Right cardiac atrium (tissue), 5 donors: ENCODE measurements at places on chromosomes 12 and 14.

GRCh38 chr14:53946404-53947093 is 10.1 kb downstream of the BMP4 start:
- no peak for DNase-seq

DNA sequence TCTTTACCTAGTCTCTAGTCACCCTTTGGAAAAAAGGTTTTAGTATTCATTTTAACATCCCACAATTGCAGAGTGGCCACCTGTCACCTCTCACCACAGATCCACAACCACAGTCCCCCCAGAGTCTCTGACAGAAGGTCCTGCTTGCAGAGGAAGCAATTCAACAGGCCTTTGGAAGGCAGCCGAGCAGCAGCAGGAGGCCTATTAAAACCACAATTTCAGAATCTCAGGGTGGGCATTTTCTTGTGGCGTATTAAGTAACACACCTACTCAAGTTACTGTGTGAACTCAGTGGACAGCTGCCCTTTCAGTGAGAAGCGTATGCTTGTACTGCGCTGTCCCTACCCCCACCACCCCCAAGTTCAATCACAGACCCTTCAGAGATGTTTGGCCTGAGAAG is 234.0 kb upstream of the HMGA2 start:
- no peak for DNase-seq

DNA sequence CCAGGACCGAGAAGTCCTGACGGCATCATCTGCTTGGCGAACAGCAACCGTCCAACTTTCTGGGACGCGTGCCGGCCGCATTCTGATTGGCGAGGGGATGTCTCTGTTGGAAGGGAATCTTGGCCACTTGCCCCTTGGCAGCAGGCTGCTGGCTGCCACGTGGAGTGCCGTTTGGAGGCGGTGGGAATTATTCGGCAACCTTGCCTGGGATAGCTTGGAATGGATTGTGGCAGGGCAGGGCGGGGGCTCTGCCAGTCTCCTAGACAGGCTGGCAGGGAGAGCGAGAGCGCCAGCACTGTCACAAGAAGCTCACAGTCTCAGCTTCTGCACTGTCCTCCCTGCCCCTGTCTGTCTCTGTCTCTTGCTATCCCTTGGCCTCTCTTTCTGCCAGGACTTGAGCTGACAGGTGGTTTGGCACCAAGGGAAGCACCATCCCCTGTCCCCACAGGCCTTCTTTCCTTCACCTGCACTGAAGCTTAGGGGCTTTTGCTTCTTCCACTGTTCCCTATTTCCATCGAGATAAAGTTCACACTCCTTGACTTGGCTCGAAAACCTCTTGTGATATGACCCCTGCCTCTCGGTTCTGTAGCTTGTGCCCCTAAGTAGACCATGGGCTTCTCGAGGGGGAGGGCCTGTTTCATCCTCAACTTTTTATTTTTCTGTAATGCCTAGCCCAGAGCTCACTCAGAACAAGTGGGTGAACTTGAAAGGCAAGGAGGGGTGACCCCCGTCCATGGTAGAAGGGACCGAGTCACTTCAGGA is 201.9 kb downstream of the PHETA1 start:
- peak; percentile 83 for DNase-seq

DNA sequence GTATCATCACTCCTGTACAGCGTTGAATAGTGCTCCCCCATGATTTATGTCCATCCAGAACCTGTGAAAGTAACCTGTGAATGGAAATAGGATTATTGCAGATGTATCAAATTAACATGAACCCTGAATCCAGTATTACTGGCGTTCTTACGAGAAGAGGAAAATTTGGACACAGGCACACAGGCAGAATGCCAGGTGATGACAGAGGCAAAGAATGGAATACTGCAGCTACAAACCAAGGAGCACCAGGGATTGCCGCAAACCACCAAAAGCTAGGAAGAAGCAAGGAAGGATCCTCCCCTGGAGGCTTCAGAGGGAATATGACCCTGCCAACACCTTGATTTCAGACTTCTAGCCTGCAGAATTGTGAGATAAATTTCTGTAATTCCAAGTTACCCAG is 113.5 kb upstream of the EGLN3 start:
- peak; percentile 73 for DNase-seq

DNA sequence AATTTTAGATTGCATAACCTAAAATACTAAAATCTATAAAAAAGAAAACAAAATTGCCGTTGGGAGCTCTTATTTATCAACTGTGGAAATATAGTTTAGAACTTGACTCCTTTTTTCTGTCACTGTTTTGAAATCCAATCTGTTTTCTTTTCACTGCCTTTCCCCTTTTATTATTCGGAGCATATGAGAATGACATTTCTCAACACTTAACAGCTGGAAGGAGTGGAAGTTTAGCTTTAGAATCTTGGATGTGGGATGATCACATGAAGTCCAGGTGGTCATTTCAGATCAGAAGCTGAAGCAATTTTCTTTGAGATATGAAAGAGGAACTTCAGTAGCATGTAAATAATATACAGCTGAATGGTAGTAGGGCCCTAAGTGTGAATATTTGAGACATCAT is 16.7 kb downstream of the TRHDE start:
- no peak for DNase-seq

DNA sequence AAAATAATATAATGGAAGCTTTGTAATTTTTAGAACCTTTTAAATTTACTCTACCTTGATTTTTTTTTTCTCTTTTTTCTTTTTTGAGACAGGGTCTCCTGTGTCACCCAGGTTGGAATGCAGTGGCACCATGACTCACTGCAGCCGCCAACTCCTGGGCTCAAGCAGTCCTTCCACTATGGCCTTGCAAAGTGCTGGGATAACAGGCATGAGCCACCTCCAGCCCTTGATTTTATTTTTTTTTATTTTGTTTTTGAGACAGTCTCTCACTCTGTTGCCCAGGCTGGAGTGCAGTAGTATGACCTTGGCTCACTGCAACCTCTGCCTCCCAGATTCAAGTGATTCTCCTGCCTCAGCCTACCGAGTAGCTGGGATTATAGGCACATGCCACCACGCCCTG is 65.3 kb upstream of the TRAF3 start:
- no peak for DNase-seq
